ENCODE measurements at places on chromosomes 11 and 22.

DNA sequence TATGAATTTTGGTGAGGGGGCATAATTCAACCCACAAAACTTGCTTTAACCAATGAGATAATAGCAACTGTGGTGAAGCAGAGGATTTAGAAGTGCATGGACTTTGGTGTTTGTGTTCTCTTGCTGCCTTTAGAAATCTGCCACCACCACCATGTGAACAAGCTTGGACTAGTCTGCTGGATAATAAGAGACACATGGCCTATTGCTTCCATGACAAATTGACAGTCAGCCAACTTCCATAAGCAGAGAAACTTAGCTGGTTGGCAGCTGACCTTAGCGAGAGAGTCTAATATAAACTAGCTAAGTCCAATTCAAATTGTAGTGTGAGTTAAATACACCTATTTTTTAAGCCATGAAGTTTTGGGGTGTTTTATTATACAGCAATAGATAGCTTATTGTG is 482.1 kb upstream of the ANO5 start:
- DNase-seq = no peak

GRCh38 chr11:129620237-129621104 is 195.2 kb upstream of the TMEM45B start:
- no peak for DNase-seq

GRCh38 chr11:69059985-69060384 is 11.3 kb downstream of the TPCN2 start:
- no peak for DNase-seq

GRCh38 chr11:119626197-119626841 is 102.7 kb downstream of the NECTIN1 start:
- DNase-seq = no peak

- DNase-seq = no peak
These were observed 10.5 kb downstream of the GRK2 start for GRCh38 chr11:67276781-67277230.

- DNase-seq = no peak
These were observed 169.0 kb downstream of the TBC1D22A start for GRCh38 chr22:46931414-46931813.

DNA sequence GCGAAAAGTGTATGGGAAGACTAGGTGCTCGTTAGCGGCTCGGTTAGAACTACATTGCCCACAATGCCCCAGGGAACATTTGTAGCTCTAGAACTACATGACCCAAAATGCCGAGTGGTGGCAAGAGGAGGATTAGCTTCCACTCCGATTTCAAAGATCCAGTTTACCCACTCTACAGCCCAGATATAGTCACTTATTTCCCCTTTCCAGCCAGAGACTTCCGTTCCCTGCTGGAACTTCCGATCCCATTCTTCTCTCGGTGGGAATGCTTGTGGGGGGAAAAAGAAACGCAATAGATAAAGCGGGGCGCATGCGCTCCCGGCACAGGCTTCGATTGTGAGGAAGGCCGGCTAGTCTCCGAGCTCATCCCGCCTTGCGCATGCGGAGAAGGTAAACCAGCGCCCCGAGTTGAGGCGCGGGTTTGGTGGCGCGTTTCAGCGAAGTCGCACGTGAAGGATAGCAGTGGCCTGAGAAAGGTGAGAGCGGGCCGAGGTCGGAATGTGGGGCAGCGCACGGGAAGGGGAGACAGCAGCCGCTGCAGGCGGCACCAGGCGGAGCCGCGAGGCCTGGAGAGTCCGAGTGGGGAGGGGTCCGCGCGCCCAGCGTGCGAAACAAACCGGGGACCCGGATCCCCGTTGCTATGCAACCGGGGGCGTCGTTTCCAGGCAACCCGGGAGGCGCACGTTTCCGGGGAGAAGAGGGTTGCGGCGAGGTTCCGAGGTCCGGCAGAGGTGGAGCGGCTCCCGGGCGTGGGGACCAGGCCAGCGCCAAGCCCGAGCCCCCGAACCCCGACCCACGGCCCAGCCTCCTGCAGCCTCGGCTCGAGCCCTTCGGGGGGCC is at the start of gene TMEM109:
Gene TMEM109, plus strand, starts transcription at position 366 of the 840 bp plus-strand sequence. CDS start 5,536 bp downstream, outside the sequence.
- no peak for DNase-seq

- DNase-seq = no peak
These were observed 76.9 kb downstream of the DSCAML1 start for GRCh38 chr11:117720061-117720511.

GRCh38 chr11:34468209-34468841 is 29.6 kb downstream of the CAT start:
- DNase-seq = no peak

- no peak for DNase-seq
These were observed 216.5 kb downstream of the DYNC2H1 start for GRCh38 chr11:103325686-103326069.

DNA sequence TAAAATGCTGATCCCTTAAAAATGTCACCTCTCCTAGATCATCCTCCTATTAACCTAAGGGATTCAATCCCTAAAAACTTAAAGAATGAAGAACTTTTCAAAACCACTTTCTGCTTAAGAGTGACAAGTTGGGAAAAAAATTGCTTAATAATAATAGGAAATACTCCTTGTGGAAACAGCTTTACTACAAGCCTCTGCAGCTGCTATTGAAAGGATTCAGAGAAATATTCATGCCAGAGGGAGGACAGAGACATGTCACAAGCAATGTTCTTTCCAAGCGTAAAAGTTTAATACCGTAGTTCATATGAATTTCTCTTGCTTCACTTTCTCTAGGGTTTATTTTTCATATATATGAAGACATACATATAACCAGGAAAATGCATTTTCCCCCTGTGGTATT is 98.2 kb downstream of the ARHGAP20 start:
- DNase-seq = no peak

DNA sequence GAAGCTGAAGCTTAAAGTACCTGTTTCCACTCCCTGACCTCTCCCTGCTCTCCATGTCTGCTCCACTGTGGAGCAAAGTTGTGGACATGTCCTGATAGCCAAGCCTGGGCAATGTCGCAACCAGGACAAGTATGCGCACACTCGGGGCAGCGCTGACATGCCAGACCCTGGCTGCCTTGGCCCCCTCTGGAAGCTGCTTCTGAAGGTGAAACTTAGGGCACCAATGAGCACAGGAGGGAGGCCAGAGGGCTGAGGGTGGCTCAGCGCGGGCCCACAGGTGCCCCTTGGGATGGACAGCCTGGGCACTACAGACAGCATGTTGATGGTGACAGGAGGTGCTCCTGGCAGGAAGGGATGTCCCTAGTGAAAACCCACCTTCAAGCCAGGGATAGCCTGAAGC is 90.2 kb downstream of the CCDC73 start:
- no peak for DNase-seq

DNA sequence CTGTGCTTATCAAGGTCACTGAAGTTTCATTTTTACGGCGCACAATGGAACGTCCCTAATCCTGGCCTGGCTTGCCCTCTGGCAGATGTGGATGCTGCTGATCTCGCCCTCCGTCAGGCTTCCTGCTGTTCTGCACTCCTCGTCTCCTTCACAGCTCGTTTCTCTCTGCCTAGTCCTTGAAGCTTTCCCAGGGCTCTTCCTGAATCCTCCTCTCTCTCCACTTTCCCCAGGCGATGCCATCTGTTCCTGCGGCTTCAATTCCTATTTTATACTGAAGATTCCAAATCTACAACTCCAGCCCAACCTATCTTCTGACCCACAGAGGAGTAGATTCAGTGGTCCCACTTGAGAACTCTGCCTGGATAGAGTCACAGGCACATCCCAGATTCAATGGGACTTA is 14.2 kb downstream of the SLC22A8 start:
- no peak for DNase-seq

DNA sequence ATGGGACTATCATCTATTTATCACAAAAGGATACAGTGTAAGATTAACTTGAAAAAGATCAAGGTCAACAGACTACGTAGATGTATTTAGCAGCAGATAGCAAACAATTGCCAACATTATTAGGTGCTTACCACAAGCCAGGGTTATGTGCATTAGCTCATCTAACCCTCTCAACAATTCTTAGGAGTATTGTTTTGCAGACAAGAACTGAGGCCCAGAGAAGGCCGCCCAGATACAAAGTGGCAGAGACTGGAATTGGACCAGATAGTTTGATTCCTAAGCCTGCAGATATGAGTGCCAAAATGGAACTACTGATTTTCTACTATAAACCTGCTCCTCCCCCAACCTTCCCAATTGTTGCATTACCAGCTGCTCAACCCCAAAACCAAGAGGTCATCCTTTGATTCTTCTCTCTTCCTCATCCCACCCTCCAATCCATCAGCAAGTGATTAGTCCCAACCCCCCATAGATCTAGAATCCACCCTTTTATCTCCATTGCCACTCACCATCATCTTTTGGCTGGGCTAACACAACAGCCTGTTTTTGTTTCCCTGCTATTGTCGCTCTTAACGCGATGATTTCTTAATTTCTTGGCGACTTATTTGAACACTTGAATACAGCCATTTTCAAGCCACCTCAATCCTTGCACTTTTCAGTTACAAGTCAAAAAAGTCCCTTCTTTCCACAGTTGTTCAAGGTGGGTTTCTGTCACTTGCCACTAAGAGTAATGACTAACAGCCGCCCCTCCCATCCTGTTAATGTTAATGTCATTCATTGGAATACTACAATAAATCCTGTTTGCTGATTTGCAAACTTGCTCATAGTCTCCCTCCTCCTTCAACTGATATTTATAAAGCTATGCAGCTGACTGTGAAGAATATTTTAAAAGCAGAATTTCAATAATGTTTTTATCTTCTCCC is 2.7 kb downstream of the TMEM123 start:
- DNase-seq = no peak

DNA sequence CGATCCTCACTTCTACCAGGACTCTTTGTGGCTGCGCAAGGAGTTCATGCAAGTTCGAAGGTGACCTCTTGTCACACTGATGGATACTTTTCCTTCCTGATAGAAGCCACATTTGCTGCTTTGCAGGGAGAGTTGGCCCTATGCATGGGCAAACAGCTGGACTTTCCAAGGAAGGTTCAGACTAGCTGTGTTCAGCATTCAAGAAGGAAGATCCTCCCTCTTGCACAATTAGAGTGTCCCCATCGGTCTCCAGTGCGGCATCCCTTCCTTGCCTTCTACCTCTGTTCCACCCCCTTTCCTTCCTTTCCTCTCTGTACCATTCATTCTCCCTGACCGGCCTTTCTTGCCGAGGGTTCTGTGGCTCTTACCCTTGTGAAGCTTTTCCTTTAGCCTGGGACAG is 6.5 kb downstream of the TMEM138 start:
- no peak for DNase-seq

GRCh38 chr11:57320067-57320718 is 4.6 kb downstream of the TNKS1BP1 start:
- DNase-seq = no peak

DNA sequence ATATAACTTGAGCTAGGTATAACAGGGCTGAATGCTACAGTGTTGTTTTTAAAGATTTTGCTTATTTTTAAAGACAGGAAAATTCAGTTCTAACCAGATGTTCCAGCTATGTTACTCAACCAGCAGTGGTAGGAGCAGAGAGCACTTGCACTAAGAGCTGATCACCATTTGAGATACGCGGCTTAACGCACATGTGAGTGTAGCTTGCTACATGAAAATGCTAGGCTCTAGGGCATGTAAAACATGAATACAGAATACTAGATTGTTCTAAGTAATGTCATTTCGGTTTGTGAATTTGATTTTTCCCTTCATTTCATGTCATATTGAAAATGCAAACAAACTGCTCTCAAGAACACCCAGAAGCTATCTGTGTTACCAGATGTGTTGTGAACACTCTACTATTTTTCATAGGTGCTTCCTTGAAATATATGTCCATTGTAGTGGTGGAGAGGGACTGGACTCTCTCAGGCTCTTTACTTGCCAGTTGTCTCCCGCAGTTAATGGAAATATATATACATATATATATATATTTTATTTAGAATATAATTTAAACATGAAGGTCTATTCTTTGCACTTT is 10.8 kb upstream of the TECTA start:
- DNase-seq = no peak

- DNase-seq = no peak
These were observed 205.5 kb downstream of the CTTN start for GRCh38 chr11:70603756-70604211.

- DNase-seq = no peak
These were observed 282.5 kb upstream of the MPPED2 start for GRCh38 chr11:30868626-30869081.

- no peak for DNase-seq
These were observed 127.2 kb upstream of the SLC5A12 start for GRCh38 chr11:26849036-26849435.

- no peak for DNase-seq
These were observed 125.7 kb upstream of the C11orf58 start for GRCh38 chr11:16612566-16613261.

- DNase-seq = no peak
These were observed 942.3 kb downstream of the NTM start for GRCh38 chr11:132312701-132313111.

All from cortex of kidney (tissue), 1 donor.